Aorta (tissue), 5 donors: ENCODE measurements at places on chromosomes 2 and 18. TPM values are rescaled to one million over a fixed set of nuclear protein-coding genes. Genes with fewer than 3 reads are reported as not detected.

The DNER gene
- polyA plus RNA-seq: 2.5 TPM

The TTN gene
- 0.63 TPM for polyA plus RNA-seq

The EPB41L3 gene
- polyA plus RNA-seq: 6.5 TPM

The RTP5 gene
- polyA plus RNA-seq: not detected

The CKAP2L gene
- polyA plus RNA-seq: under 0.01 TPM

The NHEJ1 gene
- polyA plus RNA-seq: 8.1 TPM

The CYS1 gene
- polyA plus RNA-seq: 14.7 TPM

The LINC00305 gene
- polyA plus RNA-seq: not detected

The LYG2 gene
- not detected for polyA plus RNA-seq

The CPLX4 gene
- polyA plus RNA-seq: 0.38 TPM

The GPR39 gene
- not detected for polyA plus RNA-seq

The RAB27B gene
- polyA plus RNA-seq: under 0.01 TPM

The NAB1 gene
- 26.9 TPM for polyA plus RNA-seq

The POTEC gene
- not detected for polyA plus RNA-seq

The FOXD4L1 gene
- polyA plus RNA-seq: 0.10 TPM

The SLC38A11 gene
- polyA plus RNA-seq: 0.63 TPM

The HOXD8 gene
- polyA plus RNA-seq: 2.5 TPM

The GALNT3 gene
- 3.4 TPM for polyA plus RNA-seq

The CLEC4F gene
- polyA plus RNA-seq: not detected

The CCNYL1 gene
- polyA plus RNA-seq: 10.0 TPM

The ANKRD62 gene
- not detected for polyA plus RNA-seq

The C1GALT1C1L gene
- 1.9 TPM for polyA plus RNA-seq

The CAB39 gene
- 57.8 TPM for polyA plus RNA-seq

The GAD1 gene
- polyA plus RNA-seq: 2.0 TPM

The REG1B gene
- polyA plus RNA-seq: 16.4 TPM

The ITPRIPL1 gene
- not detected for polyA plus RNA-seq

The PLGLB1 gene
- 8.2 TPM for polyA plus RNA-seq

The AP1S3 gene
- 0.50 TPM for polyA plus RNA-seq

The UGT1A10 gene
- 0.38 TPM for polyA plus RNA-seq

The NDUFS1 gene
- 20.3 TPM for polyA plus RNA-seq

The FKBP7 gene
- polyA plus RNA-seq: 41.5 TPM

The RRM2 gene
- 0.23 TPM for polyA plus RNA-seq

The SMYD5 gene
- polyA plus RNA-seq: 4.3 TPM

The IL1R1 gene
- polyA plus RNA-seq: 47.0 TPM

The CEP68 gene
- 9.2 TPM for polyA plus RNA-seq

The CHRNG gene
- polyA plus RNA-seq: not detected

The ITPRID2 gene
- 40.1 TPM for polyA plus RNA-seq

The NAT8 gene
- polyA plus RNA-seq: not detected

The CNGA3 gene
- polyA plus RNA-seq: not detected

The RAX gene
- not detected for polyA plus RNA-seq

The LBX2 gene
- polyA plus RNA-seq: 1.7 TPM

The TLX2 gene
- polyA plus RNA-seq: not detected

The LMAN2L gene
- polyA plus RNA-seq: 12.9 TPM

The LRP1B gene
- not detected for polyA plus RNA-seq

The CCDC121 gene
- 4.5 TPM for polyA plus RNA-seq
